Vein endothelial cell (primary cell): ENCODE measurements at places on chromosomes 3 and 15. TPM values are rescaled to one million over a fixed set of nuclear protein-coding genes. Genes with fewer than 3 reads are reported as not detected.

Gene GALNT15
- total RNA-seq: 5.2 and 19.9 TPM in 2 replicates

Gene FANCD2OS
- total RNA-seq: not detected in 2 replicates

Gene CCR8
- not detected in 2 replicates for total RNA-seq

Gene RCN2
- 39.2 and 52.9 TPM in 2 replicates for total RNA-seq

Gene ZNF502
- total RNA-seq: 4.9 and 5.9 TPM in 2 replicates

Gene SMCO1
- not detected in 2 replicates for total RNA-seq

Gene ACTC1
- not detected in 2 replicates for total RNA-seq

Gene EPB42
- not detected in 2 replicates for total RNA-seq

Gene ARGFX
- total RNA-seq: not detected in 2 replicates

Gene GOLGA6B
- not detected in 2 replicates for total RNA-seq

Gene MYO5C
- 26.1 and 36.7 TPM in 2 replicates for total RNA-seq

Gene BUB1B
- total RNA-seq: 14.0 and 28.1 TPM in 2 replicates

Gene WNT7A
- not detected in 2 replicates for total RNA-seq

Gene SLC22A14
- 0.10 TPM in 1 of 2 replicates, not detected in the other for total RNA-seq

Gene SAXO2
- total RNA-seq: 0.33 and 1.8 TPM in 2 replicates

Gene TMEM207
- not detected in 2 replicates for total RNA-seq

Gene ANKRD63
- total RNA-seq: not detected in 2 replicates

Gene EXD1
- not detected in 2 replicates for total RNA-seq

Gene SLC22A13
- total RNA-seq: under 0.01 and 0.29 TPM in 2 replicates

Gene BSN
- 0.19 and 0.65 TPM in 2 replicates for total RNA-seq

Gene NUP210
- total RNA-seq: 0.29 and 1.3 TPM in 2 replicates

Gene TP53BP1
- total RNA-seq: 50.3 and 60.4 TPM in 2 replicates

Gene GABRG3
- total RNA-seq: not detected in 2 replicates

Gene ATP13A3
- total RNA-seq: 132 and 147 TPM in 2 replicates

Gene ATP13A5
- not detected in 2 replicates for total RNA-seq

Gene GP9
- total RNA-seq: not detected in 2 replicates

Gene ZNF385D
- 0.33 and 0.67 TPM in 2 replicates for total RNA-seq

Gene TLR9
- total RNA-seq: under 0.01 TPM in 1 of 2 replicates, not detected in the other
